ENCODE measurements at places on chromosomes 3 and 15.

DNA sequence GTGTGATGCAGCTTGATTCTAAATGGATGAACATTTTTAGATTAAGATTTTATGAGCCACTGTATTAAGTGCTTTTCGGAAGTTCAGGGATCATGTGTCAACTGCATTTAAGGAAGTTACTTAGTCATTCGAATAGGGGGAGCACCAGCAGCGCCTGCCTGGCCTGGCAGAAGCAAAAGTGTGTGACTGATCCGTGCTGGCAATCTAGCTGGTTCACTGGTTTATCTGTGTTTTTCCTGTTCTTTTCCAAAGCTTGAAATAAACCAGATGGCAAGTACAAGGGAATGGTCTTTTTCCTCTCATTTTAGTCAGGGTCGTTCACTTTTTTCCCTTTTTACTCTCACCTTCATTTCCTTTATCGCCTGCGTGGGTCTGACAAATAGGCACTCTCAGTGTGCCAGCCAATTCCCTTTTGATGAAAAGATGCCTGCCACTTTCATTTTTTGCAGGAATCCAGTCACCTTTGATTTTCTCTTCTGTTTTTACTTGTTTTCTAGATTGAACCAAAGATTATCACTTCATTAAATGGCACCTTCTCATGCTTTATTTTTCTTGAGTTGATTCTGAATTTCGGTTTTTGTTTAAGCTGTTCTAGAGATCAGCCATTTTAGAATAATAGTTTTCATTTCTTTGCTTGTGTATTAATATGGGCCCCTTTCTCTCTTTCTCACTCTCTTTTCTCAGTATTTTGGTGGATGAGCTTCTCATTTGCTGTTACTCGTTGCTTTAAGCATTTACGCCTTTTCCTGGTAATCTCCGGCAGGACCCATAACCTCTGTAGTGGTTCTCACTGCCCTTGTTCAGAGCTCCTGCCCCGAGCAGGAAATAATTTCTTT lies 2.8 kb downstream of the ABHD2 start:
- peak; percentile 49 for DNase-seq

GRCh38 chr3:141929341-141929995 lies 53.0 kb downstream of the ATP1B3 start:
- no peak for DNase-seq

- DNase-seq, result no peak
These were observed 31.9 kb downstream of the CRTC3 start for GRCh38 chr15:90561344-90562244.

GRCh38 chr3:4732925-4733324 lies 239.8 kb downstream of the ITPR1 start:
- no peak for DNase-seq

DNA sequence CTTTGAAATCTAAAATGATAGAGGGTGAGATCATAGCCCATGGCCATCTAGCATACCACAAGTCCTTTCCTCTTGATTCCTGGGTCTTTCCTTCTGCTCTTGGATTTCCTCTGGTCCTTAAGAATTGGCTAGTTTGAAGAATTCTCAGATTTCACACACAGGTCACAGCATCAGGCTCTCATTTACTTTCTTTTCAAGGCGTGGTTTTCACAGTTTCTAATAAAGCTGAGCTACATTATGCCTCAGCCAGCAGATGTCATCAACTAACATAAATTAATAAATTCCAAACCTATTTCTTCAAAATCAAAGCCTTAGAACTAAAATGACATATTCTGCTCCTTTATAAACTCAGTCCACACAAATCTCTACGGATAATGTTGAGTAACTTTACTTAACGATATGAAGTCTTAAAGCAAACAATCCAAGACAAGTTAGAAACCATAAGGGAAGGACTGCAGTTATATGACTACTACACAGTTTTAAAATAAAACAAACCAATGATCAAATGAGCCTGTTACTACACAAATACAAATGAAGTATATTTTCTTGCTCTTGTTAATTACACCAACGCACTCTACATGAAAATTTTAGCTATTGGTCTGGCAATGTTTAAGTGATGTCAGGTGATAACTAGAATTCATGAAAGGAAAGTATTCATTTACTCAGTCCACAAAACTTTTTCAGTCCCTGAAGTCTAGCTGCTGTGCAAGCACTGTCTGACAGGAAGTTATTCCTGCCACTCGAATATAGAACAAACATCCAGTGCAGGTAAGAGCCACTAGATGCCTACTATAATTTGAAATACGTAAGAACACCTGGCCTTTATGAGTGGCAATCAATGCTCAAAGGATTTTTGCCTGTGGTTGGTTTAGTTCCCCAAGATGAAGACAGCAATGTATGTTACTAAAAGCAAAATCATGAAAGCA lies 9.2 kb downstream of the CCDC14 start:
- DNase-seq, result no peak

- DNase-seq, result no peak
These were observed 59.0 kb upstream of the MBNL1 start for GRCh38 chr3:152209776-152210175.

DNA sequence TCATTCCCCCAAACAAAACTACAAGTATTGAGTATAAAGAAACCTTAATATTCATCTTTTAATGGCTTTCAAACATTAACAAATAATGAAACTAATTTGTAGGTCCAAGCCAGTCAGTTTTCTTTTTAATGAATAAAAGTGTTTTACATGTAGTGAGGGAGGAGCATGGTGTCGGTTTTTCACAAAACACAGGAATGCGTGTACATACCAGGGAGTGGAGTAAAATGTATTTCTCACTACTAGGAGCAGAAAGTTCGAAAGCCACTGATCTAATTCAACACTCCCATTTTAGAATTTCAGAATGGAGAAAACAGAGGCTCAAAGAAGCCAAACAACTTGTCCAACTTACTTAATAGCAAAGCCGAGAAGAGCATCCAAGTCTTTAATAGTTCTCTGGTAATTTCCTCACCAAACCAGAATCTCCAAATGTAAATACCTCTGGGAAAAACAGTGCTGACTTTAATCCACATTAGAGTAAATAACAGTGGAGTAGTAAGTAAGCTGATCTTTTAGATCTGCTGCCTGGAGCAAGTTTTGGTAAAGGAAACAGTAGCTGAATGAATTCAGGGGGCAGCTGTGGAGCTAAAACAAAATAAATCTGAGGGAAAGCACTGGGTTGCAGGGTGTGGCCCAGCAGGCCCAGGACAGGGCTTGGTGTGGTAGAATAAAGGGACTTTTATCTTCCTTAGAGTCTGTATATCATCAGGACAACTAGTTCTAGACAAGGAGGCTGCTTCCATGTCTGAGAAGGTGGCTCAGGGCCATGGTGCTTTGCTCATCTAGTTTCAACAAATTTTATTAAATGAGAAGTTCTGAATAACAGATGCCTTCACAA lies 7.9 kb downstream of the ANP32A start:
- no peak for DNase-seq

- no peak for DNase-seq
These were observed 57.4 kb downstream of the LRTM1 start for GRCh38 chr3:54870423-54870822.

All from germinal center (tissue), 1 donor.